ENCODE measurements at places on chromosomes 1 and 21. TPM values are rescaled to one million over a fixed set of nuclear protein-coding genes. Genes with fewer than 3 reads are reported as not detected.

GADD45A gene
- total RNA-seq, result 135 TPM

GRCh38 chr1:229221106-229222019 lies 49.5 kb upstream of the RAB4A start:
- H3K4me1 ChIP-seq, result no peaks in the 10 kb centered on the region
- H3K27ac ChIP-seq, result no peak overlapping the region
- DNase-seq, result no peak
- no peak overlapping the region for H3K4me3 ChIP-seq
- H3K36me3 ChIP-seq, result no peaks in the 10 kb centered on the region
- no peaks in the 10 kb centered on the region for H3K27me3 ChIP-seq

GRCh38 chr1:180973369-180973768 lies 49.3 kb downstream of the STX6 start:
- H3K27ac ChIP-seq, result peak overlapping the region; percentile 46
- no peak overlapping the region for H3K4me3 ChIP-seq
- DNase-seq, result no peak
- H3K36me3 ChIP-seq, result peaks cover 28% of the 10 kb centered on the region
- H3K27me3 ChIP-seq, result no peaks in the 10 kb centered on the region

DNA sequence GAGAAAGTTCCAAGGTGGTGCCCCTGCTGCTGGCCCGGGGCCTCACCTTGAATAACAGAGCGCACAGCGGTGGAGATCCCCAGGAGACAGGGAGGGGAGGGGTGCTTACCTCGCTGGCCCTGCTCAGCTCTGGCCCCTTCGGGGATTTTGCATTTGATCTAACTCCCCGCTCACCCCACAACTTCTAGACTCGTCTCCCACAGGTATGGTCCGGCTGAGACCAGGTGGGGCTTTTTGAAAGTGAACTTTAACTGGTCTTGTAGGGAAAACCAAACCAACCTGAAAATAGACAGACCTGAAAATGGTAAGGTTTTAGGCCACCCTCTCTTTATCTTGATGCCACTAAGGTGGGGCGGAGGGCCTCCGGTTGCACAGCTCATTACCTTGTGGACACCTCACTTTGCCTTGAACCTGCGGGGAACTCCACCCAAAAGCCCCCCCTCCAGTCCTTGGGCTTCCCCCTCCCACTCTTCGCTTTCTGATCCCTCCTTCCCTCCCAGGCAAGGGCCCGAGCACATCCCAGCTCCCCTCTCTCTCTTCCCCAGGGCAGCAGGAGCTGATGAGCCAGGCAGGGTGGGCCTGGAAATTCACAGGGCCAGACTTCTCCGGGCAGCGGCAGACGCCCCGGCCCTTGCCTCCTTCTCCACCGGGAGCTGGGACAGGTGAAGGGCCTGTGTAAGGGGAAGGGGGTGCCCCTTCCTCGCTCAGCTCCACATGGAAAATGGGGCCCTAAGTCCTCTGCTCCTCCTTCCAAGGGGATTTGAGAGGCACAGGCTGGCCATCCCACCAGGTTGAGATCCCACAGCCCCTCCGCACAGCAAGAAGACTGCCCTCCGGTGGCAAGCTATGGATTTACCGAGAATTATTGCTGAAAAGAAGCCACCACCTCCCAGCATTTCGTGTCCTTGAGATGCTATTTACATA lies 16.1 kb downstream of the TNFRSF8 start:
- DNase-seq, result peak; percentile 65
- peaks cover 23% of the 10 kb centered on the region for H3K36me3 ChIP-seq
- peaks cover 60% of the 10 kb centered on the region for H3K4me1 ChIP-seq
- peak overlapping the region; percentile 83 for H3K27ac ChIP-seq
- peak overlapping the region; percentile 58 for H3K4me3 ChIP-seq

- peaks cover 24% of the 10 kb centered on the region for H3K4me1 ChIP-seq
- H3K36me3 ChIP-seq, result no peaks in the 10 kb centered on the region
- peak overlapping the region; percentile 76 for H3K27ac ChIP-seq
- no peaks in the 10 kb centered on the region for H3K27me3 ChIP-seq
Measured at GRCh38 chr1:200334661-200335256, 75.1 kb downstream of the ZNF281 start.

- peak overlapping the region; percentile 34 for H3K4me3 ChIP-seq
- H3K27me3 ChIP-seq, result no peaks in the 10 kb centered on the region
- peaks cover 68% of the 10 kb centered on the region for H3K4me1 ChIP-seq
- H3K36me3 ChIP-seq, result peaks cover 15% of the 10 kb centered on the region
- DNase-seq, result no peak
- H3K27ac ChIP-seq, result no peak overlapping the region
Measured at GRCh38 chr1:116775116-116775752, 21.0 kb downstream of the CD2 start.

DNA sequence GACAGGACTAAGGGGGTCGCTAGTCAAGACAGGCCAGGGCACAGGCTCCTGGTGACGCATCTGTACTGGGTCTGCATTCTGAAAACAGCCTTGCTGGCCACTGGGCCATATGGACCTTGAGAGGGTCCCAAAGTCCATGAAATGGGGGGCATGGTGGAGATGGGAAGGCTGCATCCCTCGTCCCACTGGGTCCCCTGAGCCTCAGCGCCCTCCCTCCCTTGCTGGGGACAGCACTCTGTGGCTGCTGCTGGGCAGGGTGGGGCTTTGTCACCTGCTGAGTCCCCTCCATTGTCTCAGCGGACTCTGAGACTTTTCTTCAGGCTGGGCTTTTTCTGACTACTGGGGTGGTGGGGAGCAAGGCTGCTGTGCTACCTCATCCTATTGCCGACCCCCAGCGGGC lies 205.2 kb downstream of the RHOU start:
- no peak overlapping the region for H3K4me3 ChIP-seq
- H3K27ac ChIP-seq, result no peak overlapping the region
- H3K4me1 ChIP-seq, result peaks cover 34% of the 10 kb centered on the region
- no peaks in the 10 kb centered on the region for H3K36me3 ChIP-seq

GRCh38 chr1:65948609-65949229 lies 156.0 kb downstream of the PDE4B start:
- H3K27me3 ChIP-seq, result peaks cover 32% of the 10 kb centered on the region
- H3K36me3 ChIP-seq, result no peaks in the 10 kb centered on the region
- no peak overlapping the region for H3K4me3 ChIP-seq

DNA sequence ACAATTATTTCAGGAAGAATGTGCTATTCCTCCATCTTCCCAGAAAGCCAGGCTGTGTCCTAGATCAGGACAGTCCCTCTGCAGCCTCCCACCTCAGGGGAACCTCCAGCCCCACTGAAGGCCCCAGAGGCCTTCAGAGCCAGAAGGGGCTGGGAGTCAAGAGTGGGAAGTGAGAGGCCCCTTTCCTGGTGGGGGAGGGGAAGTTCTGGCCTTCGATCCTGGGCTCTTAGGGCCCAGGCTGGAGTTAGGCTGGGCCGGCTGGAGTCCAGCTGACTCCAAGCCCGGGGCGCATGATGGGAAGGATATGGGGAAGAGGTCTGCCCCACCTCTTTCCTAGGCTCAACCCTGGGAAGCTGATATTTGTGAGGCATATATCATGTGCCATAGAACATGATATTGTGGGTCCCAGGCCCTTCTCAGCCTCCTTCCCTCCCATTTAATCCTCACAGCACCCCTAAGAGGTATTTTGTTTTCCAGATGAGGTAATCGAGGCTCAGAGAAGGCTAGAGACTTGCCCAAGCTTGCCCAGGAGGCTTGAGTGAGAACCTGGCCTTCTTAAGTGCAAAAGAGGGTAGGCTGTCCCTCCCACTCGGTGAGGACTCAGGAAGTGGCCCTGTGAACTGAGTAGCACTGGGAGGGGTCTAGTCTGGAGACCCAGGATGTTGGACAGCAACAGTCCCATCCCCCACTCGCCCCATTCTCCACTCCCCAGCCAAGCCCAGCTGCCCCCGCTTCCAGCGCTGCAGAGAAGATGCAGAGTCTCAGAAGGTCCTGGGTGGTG lies 18.6 kb upstream of the HSPG2 start:
- H3K27me3 ChIP-seq, result no peaks in the 10 kb centered on the region
- peaks cover 34% of the 10 kb centered on the region for H3K4me1 ChIP-seq
- H3K36me3 ChIP-seq, result no peaks in the 10 kb centered on the region
- no peak overlapping the region for H3K27ac ChIP-seq
- DNase-seq, result no peak
- peak overlapping the region; percentile 31 for H3K4me3 ChIP-seq

OR6K3 gene
- not detected for total RNA-seq

- H3K27ac ChIP-seq, result no peak overlapping the region
- no peak for DNase-seq
- H3K4me1 ChIP-seq, result no peaks in the 10 kb centered on the region
- no peaks in the 10 kb centered on the region for H3K27me3 ChIP-seq
- H3K36me3 ChIP-seq, result no peaks in the 10 kb centered on the region
Measured at GRCh38 chr1:198040880-198041279, 115.9 kb upstream of the NEK7 start.

DNA sequence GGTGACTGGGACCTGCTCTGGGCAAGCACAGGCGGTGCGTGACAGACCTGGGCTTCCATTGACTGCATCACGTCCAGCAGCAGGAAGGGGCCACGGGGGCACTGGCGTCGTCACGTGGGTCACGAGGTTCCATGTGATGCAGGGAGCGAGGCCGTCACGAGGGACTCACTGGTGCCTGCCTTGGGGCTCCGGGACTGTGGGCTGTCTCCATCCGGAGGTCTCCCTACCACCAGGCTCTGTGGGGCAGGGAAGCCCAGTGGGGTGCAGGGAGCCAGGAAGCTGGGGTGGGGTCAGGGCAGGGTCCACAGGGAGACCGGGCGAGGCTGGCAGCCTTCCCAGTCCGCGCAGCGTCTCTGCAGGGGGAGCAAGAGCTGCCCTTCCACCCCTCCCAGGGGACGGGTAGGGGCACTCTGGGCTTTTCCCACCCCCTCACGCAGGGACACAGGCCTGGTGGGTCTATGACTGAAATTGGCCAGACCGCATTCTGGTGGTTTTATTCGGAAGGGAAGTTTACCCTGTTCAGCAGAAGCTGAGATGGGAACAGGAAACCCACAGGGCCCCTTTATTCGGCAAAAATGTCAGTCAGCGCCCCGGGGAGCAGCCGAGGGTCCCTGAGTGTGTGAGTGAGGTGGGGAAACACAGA lies 416 bp upstream of the TNFRSF14 start:
- H3K4me3 ChIP-seq, result peak overlapping the region; percentile 99
- DNase-seq, result peak; percentile 85
- no peaks in the 10 kb centered on the region for H3K27me3 ChIP-seq
- H3K4me1 ChIP-seq, result peaks cover 37% of the 10 kb centered on the region
- H3K36me3 ChIP-seq, result peaks cover 6% of the 10 kb centered on the region
- peak overlapping the region; percentile 92 for H3K27ac ChIP-seq

S100PBP gene
- 45.5 TPM for total RNA-seq

RPRD2 gene
- total RNA-seq, result 31.9 TPM

TIE1 gene
- total RNA-seq, result 0.42 TPM

DNA sequence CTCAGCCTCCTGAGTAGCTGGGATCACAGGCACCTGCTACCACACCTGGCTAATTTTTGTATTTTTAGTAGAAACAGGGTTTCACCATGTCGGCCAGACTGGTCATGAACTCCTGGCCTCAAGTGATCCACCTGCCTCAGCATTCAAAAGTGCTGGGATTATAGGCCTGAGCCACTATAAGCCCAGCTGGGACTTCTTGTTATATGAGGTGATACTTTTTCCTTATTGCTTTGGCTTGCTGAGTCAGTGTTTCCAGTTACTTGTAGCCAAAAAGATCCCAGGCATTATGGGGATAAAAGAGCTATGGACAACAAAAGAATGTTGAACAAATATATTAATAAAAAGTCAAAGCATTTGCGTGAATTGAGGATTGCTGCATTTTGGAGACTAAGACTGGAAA lies 69.9 kb upstream of the LPGAT1 start:
- H3K4me1 ChIP-seq, result no peaks in the 10 kb centered on the region
- H3K27me3 ChIP-seq, result no peaks in the 10 kb centered on the region
- DNase-seq, result no peak
- no peak overlapping the region for H3K4me3 ChIP-seq
- no peaks in the 10 kb centered on the region for H3K36me3 ChIP-seq

ANKRD65 gene
- total RNA-seq, result 0.17 TPM

PTPN14 gene
- 23.5 TPM for total RNA-seq

- no peak overlapping the region for H3K4me3 ChIP-seq
- H3K27ac ChIP-seq, result no peak overlapping the region
- H3K36me3 ChIP-seq, result no peaks in the 10 kb centered on the region
- H3K4me1 ChIP-seq, result no peaks in the 10 kb centered on the region
- no peak for DNase-seq
Measured at GRCh38 chr1:113210248-113210647, 137.2 kb downstream of the LRIG2 start.

KIF26B gene
- total RNA-seq, result 0.34 TPM

KRTAP6-3 gene
- not detected for total RNA-seq

GBP4 gene
- total RNA-seq, result 60.6 TPM

- H3K36me3 ChIP-seq, result no peaks in the 10 kb centered on the region
- peak; percentile 29 for DNase-seq
Measured at GRCh38 chr1:234214129-234214910, 158.9 kb upstream of the COA6 start.

GRCh38 chr1:21926814-21927532 lies 10.1 kb downstream of the HSPG2 start:
- no peak for DNase-seq
- no peaks in the 10 kb centered on the region for H3K4me1 ChIP-seq
- no peaks in the 10 kb centered on the region for H3K36me3 ChIP-seq
- peaks cover 4% of the 10 kb centered on the region for H3K27me3 ChIP-seq
- no peak overlapping the region for H3K27ac ChIP-seq
- H3K4me3 ChIP-seq, result no peak overlapping the region
